Ammon's horn (tissue), 1 donor: ENCODE measurements at places on chromosomes 3 and 15.
A peak's percentile ranks its signal among the peaks of the same experiment; 100 is the strongest.

GRCh38 chr3:47424434-47425382 is 43.9 kb downstream of the PTPN23 start:
- DNase-seq: no peak

DNA sequence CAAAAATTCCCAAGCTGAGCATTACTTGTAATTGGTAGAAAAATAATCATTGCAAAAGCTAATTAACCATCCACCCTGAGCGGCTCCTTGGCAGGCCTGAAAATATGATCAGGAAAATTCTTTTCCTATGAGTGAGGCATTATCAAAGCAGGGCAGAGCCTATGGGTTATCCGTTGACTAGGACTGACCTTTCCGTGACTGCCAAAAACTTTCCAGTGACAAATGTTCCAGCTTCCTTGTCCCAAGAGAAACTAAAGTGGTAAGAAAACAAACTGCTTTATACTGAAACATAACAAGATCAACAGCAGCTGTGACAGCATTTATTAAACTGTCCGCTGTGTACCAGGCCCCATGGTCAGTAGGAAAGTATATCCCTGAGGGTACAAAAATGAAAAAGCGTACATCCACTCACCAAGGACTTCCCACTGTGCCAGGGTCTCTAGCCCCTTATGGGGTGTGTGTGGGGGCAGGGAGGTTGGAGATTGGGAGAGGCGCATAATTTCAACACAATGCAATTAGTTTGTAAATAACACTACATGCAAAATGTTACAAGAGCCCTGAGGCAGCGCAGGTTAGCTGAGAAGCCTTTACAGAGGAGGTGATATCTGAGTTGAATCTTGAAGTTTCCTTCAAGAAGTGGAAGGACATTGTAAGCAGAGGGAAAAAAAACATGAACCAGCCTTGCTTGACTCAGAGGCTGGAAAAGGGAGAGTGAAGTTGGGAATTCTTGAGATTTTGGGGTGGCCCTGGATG is 8.5 kb downstream of the LIPC start:
- no peak for DNase-seq

GRCh38 chr15:81966631-81967030 is 79.2 kb downstream of the MEX3B start:
- DNase-seq: no peak

DNA sequence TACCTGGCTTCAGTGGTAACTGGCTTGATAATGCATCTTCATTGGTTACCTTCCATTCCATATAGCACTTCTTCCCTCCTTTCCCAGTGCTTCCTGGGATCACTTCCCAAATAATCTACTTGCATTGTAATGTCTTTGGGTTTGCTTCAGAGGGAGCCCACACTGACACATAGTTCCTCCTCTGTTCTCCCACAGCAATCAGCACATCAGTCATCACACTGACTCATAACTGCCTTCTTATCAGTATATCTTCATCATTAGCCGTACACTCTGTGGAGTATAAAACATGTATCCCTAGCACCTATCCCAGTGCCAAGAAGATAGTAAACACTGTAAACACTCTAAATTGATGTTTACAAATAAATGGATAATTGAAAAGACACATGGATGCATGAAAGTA is 91.4 kb upstream of the SCN10A start:
- peak; percentile 6 for DNase-seq

DNA sequence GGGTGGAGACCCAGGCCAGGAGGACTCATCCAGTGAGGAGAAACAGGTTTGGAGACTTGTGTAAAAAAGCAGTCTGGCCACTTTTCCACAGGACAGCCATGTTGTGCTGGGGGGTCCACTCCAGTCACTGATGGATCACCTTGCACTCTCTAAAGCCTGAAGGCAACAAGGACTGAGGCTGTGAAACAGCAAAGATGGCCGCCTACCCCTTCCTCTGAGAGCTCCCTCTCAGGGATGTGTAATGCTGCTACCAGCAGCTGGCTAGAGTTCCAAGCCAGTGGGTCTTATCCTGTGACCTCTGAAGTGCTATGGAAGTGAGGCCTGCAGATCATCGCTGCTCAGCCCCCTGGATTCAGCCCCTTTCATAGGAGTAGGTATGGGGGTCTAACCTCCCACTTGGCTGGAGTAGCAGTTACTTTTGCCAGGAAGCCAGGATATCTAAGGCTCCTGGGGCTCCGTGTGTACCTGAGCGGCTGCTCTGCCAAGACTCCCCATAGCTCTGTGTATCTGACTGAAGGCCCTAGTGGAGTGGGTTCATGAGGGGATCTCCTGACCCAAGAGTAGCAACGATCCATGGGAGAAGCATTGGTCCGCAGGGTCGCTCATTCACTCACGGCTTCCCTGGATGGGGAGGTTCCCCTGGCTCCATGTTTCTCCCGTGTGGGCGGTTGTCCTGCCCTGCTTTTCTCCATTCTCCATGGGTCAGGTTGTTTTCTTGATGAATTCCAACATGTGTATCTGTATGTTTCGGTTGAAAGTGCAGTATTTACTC is 69.9 kb upstream of the TNFSF10 start:
- no peak for DNase-seq

- no peak for DNase-seq
These were observed 83.0 kb downstream of the OTOL1 start for GRCh38 chr3:161579395-161580126.

- no peak for DNase-seq
These were observed 7.9 kb upstream of the PDE8A start for GRCh38 chr15:84973492-84974460.

DNA sequence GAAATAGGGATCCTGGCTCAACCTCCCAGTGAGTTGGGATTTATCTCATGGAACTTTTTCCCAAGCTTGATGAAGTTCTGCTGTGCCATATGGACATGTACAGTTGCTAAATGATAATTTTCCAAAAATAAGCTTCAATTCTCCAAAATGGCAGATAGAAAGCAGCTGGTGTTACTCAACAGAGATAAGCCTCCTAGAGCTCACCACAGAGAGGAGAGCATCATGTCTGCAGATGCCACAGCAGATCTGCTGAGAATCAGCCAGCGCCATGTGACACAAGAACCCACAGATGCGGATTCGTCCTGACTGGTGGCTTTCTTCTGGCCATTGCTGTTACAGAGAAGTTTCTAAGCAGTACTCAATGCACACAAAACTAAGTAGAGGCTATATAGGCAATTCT is 50.6 kb downstream of the AGTR1 start:
- peak; percentile 49 for DNase-seq
